Activated CD8-positive, alpha-beta memory T cell treated with anti-CD3 and anti-CD28 coated beads for 4 hours (primary cell): ENCODE measurements at places on chromosomes 5 and 9.

DNA sequence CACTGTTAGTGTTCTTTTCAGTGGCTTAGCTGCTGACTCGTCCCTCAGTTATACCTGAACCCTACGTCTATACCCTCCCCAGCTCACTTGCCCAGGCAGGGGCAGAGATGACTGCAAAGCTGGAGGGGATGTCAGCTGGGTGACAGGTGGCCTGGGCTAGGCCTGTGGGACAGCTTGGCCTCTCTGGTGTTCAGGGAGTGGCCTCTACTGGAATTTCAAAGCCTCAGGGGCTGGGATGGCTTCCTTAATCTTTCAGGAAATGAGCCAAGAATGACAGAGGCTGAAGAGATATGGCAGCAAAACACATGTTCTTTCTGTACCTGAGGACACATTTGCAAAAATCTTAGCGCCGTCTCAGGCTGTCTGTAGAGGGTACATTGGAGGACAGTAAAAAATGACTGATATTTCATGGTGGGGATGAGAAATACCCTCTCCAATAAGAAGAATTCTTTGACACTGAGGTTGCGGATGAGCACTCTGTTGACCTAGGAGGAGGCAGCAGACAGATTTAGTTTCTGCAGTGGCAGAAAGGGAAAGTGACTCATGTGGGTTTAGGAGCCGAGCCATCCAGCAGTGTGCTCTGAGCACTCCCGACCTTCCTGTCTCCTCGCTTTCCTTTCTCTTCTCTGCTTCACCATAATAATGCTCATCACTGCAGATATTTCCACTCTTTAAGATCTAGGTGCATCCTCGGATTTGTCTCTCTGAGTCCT is 54.4 kb downstream of the ENTREP1 start:
- DNase-seq: no peak

- peak; percentile 6 for DNase-seq
These were observed 577 bp downstream of the RNF145 start for GRCh38 chr5:159208514-159209437.

DNA sequence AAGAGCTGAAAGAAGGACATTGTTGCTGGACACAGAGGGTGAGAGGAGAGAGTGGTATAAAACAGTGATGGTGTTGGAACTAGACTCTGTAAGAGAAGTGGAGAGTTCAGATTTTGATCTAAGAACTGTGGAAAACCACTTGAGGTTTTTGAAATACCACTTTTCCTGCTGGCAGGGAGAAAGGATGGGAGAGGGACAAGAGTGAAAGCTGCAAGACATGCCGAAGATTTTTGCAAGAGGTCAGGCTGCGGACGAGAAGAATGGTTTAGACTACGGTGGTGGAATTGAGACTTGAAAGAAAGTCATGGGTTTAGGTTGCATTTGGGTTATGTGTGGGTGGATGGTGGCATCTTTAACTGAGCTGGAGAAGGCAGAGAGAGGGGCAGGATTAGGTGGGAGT is 202.2 kb upstream of the RPS23 start:
- DNase-seq: no peak

DNA sequence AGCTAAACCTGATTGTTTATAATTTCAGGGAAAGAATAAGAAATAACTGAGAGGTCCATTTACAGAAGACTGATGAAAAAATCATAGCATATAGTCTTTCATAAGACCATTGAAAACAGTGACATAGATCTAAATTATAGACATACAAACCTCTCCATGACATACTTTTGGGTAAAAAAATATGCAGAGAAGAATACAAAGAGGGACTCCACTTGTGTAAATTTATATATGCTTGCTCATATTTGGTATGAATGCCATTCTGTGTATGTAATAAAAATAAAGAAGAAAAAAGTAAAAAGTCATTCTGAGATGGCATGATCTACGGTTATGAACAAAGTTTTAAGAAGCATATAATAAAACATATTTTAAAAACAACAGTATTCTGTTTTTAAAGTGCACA is 310.7 kb downstream of the ASTN2 start:
- DNase-seq: no peak

GRCh38 chr9:17719053-17719452 is 140.2 kb downstream of the SH3GL2 start:
- DNase-seq: no peak

DNA sequence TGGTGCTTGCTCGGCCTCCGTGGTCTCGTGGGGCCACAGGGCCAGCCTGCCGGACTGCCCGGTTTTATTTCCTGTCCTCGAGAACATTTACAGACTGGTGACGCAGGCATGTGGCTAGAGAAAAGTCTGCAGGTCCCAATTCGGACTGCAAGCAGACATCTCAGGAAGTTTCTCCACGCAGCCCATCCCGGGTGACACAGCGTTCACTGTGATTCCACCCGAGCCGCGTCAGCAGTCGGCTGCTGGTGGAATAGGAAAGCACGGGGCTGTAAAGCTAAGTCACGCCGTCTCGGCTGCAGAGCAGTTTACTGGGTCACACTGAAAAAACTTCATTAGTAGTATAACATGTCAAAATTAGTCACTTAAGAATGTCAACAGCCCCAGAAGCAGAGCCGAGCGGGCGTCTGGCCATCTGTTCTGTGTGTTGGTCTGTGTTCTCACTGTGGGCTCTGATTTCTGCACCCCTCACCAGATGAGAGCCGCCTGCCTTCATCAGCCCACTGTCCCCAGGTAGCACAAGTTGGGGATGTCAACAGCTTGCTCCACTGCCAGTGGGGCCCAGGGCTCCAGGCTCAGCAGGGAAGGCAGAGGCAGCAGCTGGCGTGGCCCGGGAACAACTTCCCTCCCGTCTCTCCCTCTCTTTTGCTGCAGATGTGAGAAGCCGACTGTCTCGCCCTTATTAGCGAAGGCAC is 363.7 kb downstream of the IRX2 start:
- no peak for DNase-seq

GRCh38 chr5:43065387-43065947 is 25.3 kb upstream of the ANXA2R start:
- no peak for DNase-seq

- DNase-seq: no peak
These were observed 29.8 kb upstream of the SLC6A3 start for GRCh38 chr5:1474866-1475543.
